ENCODE measurements at places on chromosomes 3 and 15. TPM values are rescaled to one million over a fixed set of nuclear protein-coding genes. Genes with fewer than 3 reads are reported as not detected.

- DNase-seq, result no peak
Measured at GRCh38 chr15:26023691-26024090, 160.6 kb upstream of the ATP10A start.

GRCh38 chr15:100973351-100974111 lies 54.4 kb downstream of the LRRK1 start:
- DNase-seq, result no peak

The UROC1 gene
- 0.14 TPM for total RNA-seq

GRCh38 chr15:90624278-90624981 lies 92.7 kb upstream of the BLM start:
- DNase-seq, result no peak

DNA sequence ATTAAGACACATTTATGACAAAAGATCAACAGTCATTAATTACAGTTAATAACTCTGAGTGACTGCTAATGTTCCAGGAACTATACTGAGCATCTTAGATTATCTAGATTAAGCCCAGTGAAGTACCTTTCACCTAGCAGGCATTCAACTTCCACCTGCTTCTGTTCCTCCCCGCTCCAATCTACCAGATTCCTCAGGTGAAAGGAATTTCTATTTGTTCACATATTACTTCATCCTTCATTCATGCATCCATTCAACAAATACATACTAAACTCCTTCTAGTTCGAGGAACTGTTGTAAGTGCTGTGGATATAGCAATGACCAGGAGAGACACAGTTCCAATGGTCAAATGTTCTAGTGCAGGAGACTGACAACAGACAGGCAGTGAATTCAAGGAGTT lies 139.3 kb downstream of the FILIP1L start:
- no peak for DNase-seq

DNA sequence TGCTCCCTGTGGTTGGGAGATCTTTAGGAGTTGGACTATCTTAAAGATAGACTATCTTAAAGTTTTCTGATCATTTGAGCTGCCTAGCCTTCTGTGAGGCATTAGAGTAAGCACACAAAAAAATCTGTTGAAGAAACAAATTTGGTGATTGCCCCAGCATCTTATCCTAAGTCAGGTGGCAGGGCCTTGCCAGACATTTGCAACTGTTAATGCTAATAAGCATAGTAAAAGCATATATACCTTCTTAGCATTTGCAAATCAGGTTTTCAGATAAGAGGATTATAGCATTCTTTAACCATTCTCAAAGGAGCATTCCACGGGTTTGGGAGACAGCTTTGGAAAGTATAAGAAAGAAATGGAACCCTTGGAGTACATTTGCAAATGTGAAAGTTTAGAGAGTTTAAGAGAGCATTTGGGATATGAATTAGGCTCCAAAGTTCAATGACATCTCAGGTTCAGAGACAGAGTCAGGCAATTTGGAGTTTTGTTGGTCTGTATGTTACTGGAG lies 61.0 kb downstream of the SEMA6D start:
- DNase-seq, result no peak

- no peak for DNase-seq
Measured at GRCh38 chr15:44780608-44781007, 44.3 kb downstream of the TRIM69 start.

The SLC22A13 gene
- total RNA-seq, result 0.95 TPM

The CYP8B1 gene
- total RNA-seq, result 2.8 TPM

DNA sequence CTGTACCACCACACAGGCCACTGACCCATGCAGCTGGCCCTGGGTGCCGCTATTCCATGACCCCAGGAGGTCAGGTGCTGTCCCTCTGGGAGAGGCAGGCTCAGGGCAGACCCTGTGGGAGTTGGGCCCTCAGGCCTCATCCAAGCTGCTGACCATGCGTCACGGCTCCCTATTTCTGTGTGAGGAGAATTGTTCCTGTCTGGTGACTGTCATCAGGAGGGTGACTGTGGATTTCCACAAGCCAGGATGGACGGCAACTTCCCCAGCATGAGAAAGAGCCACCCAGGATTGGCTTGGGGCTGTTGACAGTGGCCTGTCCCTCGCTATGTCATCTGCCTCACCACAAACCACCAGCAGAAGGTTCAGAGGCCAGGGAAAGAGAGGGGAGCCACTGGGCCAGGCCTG lies 41.4 kb downstream of the ZDHHC19 start:
- DNase-seq, result no peak

DNA sequence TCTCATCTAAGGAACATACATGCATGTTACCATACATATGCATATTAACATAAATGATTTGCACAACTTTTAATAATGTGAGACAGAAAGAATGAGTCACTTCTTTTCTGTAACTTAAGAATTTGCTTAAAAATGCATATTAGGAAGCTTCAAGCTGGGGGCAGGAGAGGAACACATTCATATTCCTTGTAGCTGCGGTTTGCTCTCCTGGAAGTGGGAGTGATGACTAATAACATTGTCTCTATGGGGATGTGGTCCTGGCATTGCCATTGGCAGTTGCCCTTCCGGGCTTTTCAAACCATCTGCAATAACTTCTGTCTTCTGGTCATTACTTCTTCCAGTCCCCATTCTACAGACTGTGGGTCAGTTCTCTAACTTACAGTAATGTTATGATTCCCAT lies 15.6 kb downstream of the CHST2 start:
- DNase-seq, result no peak

GRCh38 chr3:127457094-127457475 lies 133.4 kb downstream of the TPRA1 start:
- DNase-seq, result peak; percentile 34

GRCh38 chr3:169094204-169094603 lies 569.3 kb downstream of the MECOM start:
- DNase-seq, result no peak

GRCh38 chr15:68427366-68427765 lies 4.6 kb downstream of the ITGA11 start:
- DNase-seq, result no peak

GRCh38 chr3:73801444-73801843 lies 176.7 kb upstream of the PDZRN3 start:
- no peak for DNase-seq

DNA sequence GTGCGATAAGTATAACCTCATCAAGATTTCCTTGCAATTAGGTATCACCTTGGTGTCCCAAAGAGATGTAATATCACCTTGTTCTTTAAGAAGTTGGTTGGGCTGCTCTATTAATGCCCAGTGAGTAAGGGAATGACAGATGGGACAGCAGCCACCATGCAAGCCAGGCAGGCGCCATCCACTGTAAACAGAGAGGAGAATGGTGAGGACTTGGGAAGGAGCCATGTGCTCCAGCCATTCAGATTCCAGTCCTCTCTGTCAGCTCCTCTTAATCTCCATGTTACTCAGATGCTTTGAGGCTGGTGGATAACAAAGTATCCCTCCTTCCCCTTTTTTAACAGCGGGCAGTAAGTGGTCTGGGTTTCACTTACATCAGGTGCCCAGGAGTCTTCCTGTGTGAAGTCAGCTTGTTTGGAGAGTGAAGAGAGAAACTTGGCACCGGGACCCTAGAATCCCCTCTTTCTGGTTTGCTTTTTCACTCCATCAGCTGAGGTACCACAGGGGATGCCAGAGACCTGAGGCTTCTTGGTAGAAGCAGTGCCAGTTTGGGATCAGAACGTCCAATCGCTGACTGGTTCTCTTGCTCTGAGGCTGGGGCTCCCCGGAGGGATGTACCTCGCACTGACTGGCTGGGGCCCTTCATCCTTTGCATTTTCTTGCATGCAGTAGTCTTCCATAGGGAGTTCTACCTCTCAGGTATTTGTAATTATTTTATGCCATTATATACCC lies 29.5 kb downstream of the SLCO3A1 start:
- no peak for DNase-seq

GRCh38 chr3:104785947-104786346 lies 580.8 kb upstream of the ALCAM start:
- DNase-seq, result no peak

DNA sequence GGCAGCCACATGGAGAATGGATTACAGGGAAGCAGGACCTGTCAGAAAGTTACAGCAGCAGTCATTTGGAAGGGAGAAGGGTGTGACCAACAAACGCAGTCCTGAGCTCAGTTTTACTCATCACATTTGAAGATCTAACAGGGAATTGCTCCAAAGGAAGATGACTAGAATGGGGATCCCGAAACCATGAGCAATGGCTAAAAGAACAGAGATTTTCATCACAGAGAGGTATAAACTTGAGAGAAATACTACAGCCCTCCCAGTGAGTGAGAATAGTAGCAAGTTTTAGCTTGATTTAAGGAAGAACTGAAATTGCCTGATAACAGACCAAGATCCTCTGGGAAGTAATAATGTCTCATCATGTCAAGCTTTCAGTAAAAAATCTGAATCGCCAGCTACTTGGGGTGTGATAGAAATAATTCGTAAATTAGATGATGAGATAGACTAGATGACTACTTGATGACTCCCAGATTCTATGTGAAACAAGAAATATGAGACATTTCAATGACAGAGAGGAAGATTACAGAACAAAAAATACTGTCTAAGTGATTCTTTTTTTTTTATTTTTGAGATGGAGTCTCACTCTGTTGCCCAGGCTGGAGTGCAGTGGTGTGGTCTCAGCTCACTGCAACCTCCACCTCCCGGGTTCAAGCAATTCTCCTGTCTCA lies 16.9 kb downstream of the CD47 start:
- no peak for DNase-seq

Data from mucosa of gallbladder (tissue), 1 donor.